ENCODE measurements at places on chromosomes 6 and 20.

GRCh38 chr6:19312241-19312978, 524.8 kb upstream of the ID4 start:
- no peak for DNase-seq

GRCh38 chr20:11676630-11677287, 240.9 kb upstream of the BTBD3 start:
- DNase-seq: no peak

DNA sequence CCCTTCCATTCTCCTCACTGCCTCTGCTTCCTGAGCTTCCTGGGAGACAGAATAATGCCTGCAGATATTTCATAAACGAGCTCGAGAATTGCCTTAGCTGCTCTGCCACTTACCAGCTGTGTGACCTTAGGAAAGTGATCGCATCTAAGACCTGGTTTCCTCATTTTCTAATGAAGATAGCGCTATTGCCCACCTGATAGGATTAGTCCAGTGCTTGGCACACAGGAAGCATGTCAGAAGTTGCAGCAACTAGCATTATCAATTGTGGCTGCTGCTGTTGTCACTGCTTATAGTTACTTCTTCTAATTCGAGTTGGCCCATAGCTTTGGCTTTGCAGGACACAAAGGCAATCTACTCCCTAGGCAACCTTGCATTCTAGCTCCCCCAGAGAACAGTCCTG, 305.5 kb upstream of the SGK1 start:
- no peak for DNase-seq

DNA sequence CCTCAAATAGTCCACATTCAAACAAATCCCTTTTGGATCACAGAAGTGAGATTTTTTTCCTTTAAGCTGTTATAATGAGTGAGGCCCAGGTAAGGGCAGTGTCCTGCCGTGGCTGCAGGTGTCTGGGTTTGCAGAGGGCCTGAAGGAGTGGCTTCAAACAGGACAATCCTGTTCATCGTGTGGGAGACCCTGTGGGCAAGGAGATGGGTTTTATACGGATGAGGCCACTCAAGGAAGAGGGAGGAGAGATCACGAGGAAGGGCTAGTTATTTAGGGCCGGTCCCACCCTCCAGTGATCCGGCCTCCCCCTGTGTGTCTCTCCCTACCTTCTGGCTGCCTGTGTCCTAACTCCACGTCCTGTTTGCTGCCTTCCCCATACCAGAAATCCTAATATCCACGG, 33.8 kb downstream of the PPP1R14C start:
- no peak for DNase-seq

DNA sequence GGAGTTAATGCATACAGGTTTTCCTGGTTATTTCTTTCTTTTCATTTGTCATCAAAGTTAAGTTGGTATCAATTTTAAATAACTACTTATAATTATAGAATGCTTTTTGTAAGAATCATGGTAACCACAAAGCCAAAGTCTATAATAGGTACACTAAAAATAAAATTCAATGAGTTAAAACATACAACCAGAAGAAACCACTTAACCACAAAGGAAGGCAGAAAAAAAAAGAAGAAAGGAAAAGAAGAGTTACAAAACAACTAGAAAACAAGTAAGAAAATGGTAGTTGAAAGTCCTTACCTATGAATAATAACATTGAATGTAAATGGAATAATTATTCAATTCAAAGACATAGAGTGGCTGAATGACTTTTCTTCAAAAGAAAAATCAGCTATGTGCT, 45.6 kb downstream of the THBS2 start:
- no peak for DNase-seq

GRCh38 chr6:127851197-127851596, 49.7 kb downstream of the THEMIS start:
- no peak for DNase-seq

GRCh38 chr20:22905658-22906057, 129.5 kb upstream of the SSTR4 start:
- DNase-seq: no peak

GRCh38 chr6:44056392-44057237, 70.6 kb downstream of the MRPL14 start:
- no peak for DNase-seq

- no peak for DNase-seq
Measured at GRCh38 chr6:87291883-87292282, 30.5 kb upstream of the SMIM8 start.

- DNase-seq: no peak
Measured at GRCh38 chr6:19320111-19320581, 517.0 kb upstream of the ID4 start.

DNA sequence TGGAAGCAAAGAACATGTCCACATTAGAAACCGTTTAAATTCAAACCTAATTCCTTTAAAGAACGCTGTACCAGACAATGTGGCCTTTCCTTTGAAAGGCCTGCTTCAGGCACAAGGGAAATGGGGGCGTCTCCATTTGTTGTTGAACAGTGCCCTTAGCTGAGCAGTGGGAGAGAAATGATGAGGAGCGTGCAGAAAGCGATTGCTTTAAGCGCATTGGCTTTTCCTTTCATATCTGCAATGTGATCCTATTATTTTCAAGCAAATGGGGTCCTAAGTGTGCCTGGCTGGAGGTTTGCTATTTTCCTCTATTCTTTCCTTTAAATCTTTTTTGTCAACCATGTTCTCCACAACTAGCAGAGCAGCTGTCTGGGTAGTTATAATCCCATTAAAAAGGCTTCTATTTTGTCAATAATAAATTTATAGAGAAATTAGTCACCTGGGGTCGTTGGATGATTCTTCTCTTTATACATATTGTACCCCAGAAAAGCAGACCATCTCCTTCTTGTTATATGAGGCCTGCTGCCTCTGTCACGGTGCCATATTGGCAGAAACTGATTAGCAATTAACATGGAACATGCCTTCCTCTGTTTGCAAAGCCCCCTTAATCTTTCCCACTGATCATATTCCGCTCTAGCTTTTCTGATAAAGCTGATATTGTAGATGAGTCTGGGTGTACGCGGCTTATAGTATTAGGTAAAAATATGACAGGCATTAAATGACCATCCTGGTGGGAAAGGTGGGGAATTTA, 151.1 kb upstream of the JAG1 start:
- DNase-seq: no peak

DNA sequence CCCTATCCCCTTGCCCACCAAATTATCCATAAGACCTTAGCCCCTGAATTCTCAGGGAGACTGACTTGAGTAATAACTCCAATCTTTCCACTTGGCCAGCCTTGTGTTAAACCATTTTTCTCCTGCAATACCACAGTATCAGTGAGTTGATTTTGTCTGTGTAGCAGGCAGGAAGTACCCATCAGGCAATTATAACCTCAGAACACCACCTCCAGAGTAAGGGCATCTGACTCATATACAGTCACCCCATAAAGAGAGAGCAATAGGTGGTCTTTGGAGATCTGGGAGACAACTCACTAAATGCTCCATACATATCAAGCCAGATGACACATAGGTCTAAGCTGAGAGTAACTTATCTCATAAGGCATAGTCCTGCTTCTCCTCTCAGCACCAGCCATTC, 83.7 kb downstream of the FILIP1 start:
- no peak for DNase-seq

GRCh38 chr6:52420668-52421358, 671 bp downstream of the EFHC1 start:
- DNase-seq: no peak

DNA sequence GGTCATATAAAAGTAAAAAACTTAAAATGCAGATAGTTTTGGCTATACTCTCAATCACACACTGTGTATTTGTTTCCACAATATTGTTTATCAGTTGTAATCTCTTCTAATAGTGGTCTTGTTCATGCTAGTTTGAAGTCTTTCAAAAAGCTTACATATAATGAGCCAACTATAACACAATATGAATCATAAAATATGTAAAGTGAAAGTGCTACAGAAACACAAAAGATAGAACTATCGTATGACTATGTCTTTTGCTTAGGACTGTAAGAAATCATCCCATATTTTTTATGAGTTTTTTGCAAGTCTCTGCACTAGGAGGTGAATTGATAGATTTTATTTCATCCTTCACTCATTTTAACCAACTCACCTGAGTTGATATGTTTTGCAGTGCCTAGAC, 136.0 kb downstream of the MMUT start:
- no peak for DNase-seq

DNA sequence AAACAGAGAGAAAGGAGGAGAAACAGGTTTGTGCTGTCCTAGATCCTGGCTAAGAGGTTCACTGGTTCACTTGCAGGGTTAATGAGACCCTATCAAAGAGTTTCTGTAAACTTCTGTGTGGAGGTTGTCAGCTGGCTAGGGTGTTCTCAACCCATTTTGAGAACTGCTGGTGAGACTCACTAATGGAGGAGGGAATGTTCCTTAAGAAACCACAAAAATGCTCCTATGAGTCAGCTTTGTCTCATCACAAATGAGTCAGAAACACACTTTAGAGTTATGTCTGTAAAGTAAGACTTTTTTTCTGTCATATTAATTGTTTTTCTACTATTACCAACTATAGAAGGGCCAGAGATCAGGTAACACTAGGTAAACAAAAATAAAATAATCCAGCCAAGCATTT, 884.4 kb downstream of the PHF3 start:
- no peak for DNase-seq

- DNase-seq: no peak
Measured at GRCh38 chr20:49104365-49104648, 58.2 kb downstream of the CSE1L start.

- no peak for DNase-seq
Measured at GRCh38 chr6:11772109-11772825, 6.3 kb downstream of the ADTRP start.

DNA sequence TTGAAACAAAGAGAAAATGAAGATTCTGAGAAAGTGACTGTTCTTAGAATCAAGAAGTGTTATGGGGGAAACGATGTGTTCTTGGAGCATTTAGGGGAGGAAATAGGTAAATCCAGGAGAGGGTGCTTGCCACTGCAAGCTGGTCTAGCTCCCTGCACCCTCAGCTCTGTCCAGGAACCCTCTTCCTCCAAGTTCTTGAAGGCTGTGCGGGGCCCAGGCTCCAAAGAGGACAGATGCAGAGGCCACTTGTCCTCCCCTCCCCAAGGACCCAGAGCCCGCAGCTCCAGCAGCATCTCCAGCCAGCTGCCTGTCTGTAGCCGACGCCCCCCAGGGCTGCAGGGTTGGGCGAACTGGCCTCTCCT, 87.9 kb downstream of the CDC5L start:
- no peak for DNase-seq

DNA sequence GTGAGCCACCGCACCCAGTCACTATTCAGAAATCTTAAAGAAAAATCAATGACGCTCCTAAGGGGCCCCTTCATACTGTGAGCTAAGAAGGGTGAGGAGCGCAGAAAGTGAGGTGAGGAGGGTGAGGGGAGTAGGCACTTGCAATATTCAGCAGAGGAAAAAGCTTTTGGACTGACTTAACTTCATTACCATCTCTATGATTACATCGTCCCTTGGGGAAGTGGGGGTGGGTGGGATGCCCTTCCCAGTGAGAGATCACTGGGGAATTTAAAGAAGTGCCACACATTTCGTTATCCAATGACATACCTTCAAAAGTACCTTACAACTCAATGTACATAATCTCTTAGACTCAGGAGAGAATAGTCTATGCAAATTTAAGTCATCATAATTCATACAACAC, 46.5 kb downstream of the SMLR1 start:
- DNase-seq: no peak

- no peak for DNase-seq
Measured at GRCh38 chr20:51286758-51287157, 255.8 kb downstream of the NFATC2 start.

DNA sequence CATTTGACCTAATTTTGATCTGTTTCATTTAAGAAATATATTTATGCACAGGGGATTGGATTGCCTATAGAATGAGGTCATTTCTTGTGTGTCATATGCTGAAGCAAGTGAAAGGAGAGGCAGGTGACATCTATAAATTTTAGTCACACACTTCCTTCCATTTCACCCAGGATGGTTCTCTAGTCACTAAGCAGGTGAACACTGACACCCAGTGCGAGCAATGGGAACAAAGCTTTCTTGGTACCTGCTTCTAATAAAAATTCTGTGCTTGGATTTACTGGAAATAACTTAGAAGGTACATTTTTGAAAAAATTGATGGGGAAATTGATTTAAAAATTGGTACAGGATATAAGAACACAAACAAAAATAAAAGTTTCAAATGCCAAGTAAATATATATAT, 66.9 kb upstream of the MC3R start:
- DNase-seq: no peak

DNA sequence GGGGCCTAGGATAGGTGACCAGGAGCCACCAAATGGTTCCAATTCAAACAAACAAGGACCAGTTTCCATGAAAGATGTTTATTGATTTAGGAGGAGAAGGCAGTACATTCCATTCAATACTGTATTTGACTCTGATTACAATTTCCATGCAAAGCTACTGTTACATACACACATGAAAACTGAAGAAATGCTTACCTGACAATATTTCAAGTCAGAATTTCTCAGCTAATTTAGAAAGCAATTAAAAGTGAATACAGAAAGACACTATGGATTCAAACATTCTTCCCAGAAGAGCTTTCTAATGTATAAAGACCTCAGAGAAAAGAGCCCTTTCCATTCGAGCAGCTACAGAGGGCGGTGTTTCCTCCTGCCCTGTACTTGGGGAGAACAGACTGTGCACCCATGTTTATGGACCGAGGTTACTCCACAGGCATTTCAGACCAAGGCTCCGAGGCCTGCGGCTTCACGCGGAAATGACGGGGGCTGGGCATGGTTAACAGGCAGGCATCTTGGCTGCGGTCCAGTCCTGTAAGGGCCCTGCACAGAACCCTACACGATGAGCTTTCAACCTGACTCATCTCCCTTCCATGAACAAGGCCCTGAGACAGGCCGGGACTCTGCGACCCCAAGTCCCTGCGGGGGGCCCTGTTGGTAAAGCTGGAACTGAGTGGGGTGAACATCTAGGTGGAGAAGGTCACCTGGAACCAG, 25.7 kb upstream of the TCFL5 start:
- no peak for DNase-seq

DNA sequence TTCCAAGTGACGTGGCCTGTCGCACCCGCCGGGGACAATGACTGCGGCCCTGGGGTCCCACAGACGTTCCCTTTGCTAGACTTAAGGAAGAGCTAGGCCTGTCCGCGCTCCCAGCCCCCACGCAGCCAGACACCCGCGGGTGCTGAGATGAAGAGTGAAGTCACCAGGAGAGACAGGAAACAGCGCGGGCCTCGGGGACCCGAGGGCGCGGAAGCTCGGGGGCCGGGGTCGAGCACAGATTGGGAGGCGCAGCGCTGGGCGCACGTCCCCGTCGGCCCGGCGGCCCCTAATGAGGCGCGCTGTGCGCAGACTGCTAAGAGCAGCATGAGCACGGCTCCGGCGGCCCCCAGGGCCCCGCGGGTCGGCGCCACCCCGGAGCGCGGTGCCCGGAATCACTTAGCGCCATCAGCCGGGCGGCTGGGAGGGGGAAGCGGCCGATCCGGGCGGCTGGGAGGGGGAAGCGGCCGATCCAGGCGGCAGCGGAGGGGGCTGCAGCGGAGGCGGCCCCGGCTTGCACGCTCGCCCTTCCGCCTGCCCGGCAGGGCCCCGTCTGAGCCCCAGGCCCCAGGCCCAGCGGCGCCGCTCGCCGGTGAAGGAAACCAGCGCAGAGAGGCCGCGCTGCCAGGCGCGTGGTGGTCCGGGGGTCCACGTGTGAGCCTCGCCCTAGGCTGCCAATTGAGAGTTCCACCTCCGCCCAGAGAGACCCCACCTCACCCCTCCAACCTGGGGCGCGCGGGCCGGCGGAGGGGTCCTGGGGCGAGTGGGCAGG, 8.3 kb upstream of the AVP start:
- no peak for DNase-seq

All from activated T-helper 1 cell treated with anti-CD3 and anti-CD28 coated beads, Interleukin-2, amount 50 U/mL, for 16 hours (primary cell).